ENCODE measurements at places on chromosomes 12 and 14. TPM values are rescaled to one million over a fixed set of nuclear protein-coding genes. Genes with fewer than 3 reads are reported as not detected.

The SLC38A2 gene
- 381 TPM for total RNA-seq

DNA sequence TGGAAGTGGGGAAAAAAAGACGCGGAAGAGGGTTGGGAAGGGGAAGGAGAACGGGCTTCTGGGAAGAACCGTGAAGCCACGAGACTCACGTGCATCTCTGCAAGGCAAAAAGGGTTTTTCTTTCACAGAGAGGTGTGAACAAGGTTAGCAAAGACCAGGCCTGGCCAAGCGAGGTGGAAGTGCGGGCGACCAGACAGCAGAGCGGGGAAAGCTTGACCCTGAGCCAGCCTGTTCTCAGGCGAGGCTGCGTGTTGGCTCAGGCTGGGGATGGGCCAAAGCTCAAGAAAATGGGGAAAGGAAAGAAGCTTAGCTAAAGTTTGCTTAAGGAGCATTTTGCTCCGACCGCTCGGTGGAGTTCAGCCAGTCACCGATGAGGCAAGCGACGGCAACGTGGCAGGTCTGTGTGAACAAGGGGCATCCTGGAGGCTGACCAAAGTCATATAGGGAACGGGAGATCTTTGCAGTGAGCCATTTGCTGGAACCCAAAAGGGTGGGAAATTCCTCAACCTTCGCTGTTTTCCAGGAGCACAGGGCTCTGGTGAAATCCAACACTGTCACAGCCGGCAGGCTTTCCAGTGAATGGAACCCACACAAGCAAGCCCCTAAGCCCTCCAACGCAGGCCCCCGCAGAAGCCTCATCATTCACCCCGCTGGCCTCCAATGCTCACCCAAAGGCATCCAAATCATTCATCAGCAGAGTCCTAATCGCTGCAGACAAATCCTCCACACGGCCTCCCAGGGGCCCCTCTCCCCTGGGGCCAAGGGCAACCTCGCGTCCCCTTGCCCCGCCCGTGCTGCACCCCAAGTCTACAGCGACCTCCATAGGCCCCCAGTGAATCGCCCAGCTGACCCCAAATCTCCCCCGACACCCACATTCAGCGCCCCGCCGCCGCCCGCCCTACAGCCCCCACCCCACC lies 754 bp downstream of the ZNF605 start:
- ATAC-seq, result peak; percentile 46

The CLEC2B gene
- not detected for total RNA-seq

GRCh38 chr12:58253663-58254062 lies 312.3 kb downstream of the ATP23 start:
- ATAC-seq, result no peak

- ATAC-seq, result no peak
These were observed 9.7 kb upstream of the PLBD1 start for GRCh38 chr12:14577344-14577743.

DNA sequence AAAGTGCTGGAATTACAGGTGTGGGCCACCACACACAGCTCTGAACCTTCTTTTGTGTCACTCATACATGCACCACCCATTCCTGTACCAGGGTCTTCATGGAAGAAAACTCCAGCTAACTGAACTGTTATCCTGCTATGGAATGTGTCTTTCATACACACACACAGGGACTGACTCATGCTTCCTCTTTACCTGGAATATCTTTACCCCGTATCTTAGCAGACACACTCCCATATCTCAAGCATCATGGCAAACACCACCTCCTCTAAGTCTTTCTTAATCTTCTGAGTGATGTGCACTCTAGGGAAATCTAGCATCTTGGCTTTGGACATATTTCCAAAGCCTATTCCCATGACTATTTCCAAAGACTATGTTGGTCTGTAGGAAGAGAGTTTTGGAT lies 35.0 kb upstream of the DTX1 start:
- ATAC-seq, result no peak

GRCh38 chr12:51085757-51086156 lies 2.4 kb upstream of the CSRNP2 start:
- no peak for ATAC-seq

The ANO2 gene
- total RNA-seq, result 9.2 TPM

GRCh38 chr12:52879394-52880351 lies 25.2 kb downstream of the KRT8 start:
- peak; percentile 88 for ATAC-seq

- ATAC-seq, result no peak
These were observed 50.8 kb downstream of the EID3 start for GRCh38 chr12:104354167-104354867.

DNA sequence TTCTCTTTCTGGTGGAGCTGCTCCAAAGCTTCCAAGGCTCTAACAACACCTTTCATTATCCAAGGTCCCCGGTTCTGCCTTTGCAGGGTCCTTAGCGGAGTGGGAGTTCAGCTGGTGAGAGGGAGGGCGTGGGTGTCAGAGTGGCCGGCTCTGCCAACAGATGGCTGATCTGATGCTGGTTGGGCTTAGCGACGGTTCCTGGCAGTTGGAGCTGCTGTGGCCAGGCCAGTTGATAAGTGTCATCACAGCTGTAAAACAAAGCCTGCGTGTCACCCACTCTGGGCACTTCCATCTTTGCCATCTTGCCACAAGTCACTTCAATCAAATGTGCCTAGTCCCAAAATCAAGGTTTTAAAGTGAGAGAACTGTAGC lies 36.3 kb downstream of the RIN3 start:
- no peak for ATAC-seq

DNA sequence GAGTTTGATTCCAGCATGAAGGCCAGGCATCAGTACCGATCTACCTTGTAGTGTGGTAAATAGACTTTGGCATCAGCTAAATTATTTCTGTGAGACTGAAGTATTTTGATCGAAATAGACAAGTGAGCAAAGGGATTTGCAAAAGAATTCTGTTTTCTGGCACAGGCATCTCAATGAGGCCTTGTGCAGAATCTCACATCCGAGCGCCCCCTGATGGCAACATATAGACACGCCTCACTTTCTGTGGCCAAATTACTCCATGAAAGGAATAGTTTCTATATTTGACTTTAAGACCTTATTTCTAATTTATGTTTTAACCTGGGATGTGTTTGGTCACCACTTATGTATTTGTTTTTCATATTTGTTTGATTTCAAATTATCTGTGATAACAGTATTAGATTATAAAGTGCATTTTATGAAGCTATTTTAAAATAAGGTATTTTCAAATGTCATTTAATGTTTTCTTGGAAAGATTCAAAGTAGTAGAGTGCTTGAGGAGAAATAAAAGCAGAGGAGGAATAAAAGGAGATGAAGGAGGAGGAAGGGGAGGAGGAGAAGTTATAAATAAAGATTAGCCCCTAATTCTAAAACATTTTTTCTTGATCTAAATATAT lies 731.9 kb downstream of the NRXN3 start:
- peak; percentile 22 for ATAC-seq

DNA sequence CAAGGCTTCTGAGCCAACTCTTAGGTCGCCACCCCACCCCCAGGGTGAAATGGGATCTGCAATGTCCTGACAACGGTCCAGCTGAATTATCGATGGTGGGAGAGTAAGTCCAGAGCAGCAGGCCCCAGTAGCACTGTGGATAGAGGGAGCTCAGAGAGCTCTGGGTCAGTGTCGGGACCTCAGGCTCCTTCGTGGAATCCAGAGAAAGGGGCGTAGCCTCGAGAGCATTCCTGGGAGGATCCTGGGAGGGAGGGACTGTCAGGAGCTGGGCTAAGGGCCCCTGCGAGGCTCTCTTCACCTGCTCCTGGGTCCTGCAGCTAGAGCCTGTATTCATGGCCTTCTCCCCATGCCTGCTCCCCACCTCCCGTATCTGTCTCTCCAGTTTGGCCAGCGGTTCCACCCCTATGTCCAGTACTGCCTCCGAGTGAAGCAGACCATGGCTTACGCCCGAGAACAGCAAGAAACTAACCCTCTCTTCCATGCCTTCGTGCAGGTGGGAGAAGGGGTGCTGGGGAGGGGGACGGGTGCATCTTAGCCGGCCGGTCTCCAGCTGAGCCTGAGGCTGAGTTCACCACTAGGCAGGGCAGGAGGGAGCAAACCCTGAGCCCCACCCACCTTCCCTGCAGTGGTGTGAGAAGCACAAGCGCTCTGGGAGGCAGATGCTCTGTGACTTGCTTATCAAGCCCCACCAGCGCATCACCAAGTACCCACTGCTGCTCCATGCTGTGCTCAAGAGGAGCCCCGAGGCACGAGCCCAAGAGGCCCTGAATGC lies 6.6 kb downstream of the PLEKHG6 start:
- ATAC-seq, result no peak

DNA sequence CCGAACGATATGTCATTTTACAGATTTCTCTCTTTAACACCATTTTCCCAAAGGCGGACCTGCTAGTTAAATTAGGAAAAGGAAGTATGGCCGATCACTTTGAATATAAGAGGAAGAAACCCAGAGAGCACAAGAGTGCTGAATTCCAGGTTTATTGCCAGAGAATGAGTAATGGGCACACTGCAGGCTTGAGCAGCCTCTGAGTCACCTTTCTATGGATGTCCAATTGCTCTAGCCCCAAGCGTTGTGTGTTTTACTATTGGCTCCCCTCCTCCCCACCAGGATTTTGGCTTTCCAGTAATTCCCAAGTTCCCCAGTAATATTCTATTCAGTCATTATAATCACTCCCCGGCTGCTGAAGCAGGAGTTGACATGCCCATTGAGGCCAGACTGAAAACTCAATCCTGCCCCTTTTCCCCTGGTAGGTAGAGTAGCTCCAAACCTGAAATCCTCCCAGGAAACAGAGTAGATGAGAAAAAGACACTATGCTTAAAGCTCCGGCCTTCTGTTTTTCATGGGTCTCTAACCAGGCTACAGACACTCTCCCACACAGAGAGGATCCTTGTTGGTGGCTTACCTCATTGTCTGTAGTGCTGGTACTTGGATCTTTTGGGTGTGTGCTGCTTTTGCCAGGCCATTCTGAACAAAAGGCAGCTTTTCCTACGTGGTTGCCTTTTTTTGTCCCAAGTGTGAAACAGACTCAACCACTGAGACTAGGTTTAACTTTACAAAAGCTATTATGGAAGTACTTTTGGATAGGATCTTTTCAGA lies 704.3 kb upstream of the FLRT2 start:
- no peak for ATAC-seq

DNA sequence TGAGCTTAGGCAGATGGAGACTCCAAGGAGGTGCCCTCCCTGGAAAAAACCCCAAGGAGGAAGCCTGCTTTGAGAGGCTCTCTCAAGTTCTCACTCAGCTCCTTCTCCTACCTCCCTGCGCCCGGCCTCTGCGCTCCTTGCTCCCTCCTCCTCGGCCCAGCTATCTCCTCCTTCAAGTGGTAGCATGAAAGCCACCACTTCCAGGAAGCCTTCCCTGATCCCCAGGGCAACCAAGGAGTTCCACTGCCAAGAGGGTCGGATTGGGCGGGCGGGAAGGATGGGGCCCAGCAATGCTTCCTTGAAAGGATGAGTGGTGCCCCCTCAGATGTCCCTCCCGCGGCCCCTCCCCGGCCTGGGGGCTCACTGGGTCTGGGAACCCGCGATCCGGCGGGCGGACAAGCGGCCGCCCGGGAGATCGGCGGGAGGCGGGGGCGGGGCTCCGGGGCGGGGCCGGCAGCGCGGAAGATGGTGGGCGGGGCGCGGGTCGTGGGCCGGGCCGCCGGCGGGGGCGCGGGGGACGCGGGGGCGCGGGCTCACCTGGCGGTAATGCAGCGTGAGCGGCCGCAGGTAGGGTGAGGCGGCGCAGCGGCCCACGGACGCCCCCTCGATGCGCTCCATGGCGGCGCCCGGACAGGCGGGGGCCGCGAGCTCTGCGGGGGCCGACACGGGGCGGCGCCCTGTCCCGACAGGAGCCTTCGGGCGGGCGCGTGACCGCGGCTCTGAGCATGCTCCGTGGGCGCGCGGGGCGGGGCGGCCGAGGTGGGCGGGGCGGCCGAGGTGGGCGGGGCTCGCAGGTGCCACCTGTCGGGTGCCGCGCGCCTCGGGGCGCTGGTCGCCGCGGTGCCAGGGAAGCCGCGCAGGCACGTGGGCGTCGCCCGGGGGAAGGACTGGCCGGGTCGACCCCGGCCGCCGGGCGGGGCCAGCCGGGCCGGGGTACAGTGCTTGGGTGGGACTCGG lies at the start of gene NUDT14:
NUDT14 (minus strand) TSS at position 721 of the 957 bp plus-strand sequence; CDS start at position 618, 103 bp downstream.
- peak; percentile 83 for ATAC-seq

DNA sequence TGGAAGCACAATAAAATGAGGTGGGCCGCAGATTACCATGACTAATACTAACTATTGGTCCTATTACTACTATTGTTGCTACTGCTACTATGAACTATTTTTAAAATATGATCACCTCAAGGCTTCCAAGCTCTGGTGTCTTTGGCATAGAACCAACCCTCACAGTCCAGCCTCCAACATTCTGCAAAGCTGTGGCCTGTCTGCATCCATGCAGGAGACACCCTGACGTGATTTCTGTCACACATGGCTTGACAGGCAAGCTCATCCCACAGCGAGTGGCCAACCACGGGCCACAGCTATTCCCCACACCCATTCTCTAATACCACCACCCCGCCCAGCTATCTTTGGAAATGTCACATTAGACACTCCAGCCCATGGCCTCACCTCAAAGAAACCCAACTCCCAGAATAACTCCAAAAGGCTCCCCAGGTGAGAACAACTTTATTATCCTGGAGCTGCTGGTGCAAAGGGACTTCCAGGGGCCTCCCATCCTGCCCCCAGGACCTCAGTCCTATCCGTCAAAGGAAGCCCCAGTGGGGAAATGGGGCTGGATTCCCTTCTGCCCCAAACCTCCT lies 14.4 kb downstream of the ISCU start:
- peak; percentile 9 for ATAC-seq

GRCh38 chr12:2552000-2552756 lies 242.6 kb upstream of the FKBP4 start:
- ATAC-seq, result no peak

GRCh38 chr14:20624495-20625070 lies 16.9 kb downstream of the OR6S1 start:
- peak; percentile 46 for ATAC-seq

The IL22 gene
- not detected for total RNA-seq

DNA sequence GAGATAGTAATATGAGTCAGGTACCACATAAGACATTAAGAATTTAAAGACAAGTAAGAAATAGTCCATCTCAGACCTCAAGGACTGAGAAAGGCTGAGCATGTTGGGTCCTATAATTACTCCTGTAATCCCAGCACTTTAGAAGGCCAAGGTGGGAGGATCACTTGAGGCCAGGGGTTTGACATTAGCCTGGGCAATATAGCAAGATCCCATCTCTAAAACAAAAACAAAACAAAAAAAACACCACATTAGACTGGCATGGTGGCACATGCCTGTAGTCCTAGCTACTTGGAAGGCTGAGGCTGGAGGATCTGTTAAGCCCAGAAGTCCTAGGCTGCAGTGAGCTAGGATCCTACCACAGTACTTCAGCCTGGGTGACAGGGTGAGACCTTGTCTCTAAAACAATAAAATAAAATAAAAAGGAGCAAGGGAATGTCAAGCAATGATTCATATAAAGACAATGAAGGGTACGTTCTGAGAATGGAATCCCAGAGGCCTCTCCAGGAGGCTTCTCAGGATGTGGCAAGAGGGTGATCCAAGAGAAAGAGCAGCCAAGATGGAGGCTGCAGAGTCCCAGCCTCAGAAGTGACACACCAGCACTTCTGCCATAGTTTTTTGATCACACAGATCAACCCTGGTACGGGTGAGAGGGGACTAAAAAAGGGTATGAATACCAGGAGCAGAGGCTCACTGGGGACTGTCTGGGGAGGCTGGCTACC lies 206.4 kb downstream of the CRADD start:
- ATAC-seq, result no peak

- ATAC-seq, result peak; percentile 73
These were observed 238.8 kb upstream of the RGS6 start for GRCh38 chr14:71693381-71693780.

The HNRNPC gene
- 867 TPM for total RNA-seq

The ASCL1 gene
- total RNA-seq, result not detected
